Muscle of leg (tissue), 16 donors: ENCODE measurements at places on chromosomes 13 and 19.

DNA sequence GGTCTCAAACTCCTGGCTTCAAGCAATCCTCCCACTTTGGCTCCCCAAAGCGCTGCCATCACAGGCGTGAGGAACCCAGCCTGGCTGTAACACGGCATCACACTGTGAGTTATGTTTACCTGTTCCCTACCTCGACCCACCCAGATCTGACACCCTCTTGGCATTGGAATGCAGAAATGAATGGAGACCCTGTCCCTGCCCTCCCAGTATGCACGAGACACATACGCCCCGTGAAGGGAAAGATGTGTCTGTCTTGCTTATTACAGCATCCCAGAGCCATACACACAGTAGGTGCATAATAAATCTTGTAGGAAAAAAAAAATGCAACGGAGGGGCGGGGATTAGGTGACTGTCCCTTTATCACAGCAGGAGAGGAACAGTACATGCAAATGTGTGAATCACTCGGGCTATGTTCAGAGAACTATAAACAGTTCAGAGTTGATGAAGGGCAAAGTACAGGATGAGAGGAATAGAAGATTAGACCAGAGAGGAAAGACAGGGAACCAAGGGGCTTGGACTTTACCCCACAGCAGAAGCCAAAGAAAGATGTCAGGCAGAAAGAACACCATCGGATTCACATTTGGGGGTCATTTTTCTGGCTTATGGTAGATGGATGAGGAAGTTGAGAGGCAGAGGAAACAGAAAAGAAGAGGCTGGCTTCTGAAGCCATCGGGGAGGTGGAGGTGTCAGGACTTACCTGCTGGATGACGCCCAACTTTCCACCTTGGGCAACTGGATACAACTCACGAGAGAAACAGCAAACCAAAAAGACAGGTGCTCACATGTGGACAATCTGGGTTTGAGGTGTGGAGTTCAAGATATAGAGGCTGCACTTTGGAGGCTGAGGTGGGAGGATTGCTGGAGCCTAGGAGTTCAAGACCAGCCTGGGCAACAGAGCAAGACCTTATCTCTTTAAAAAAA, 94.3 kb downstream of the INSR start:
- peaks cover 17% of the 10 kb centered on the region for H3K4me1 ChIP-seq
- H3K4me3 ChIP-seq: no peak overlapping the region
- no peak overlapping the region for H3K27ac ChIP-seq
- no peak for DNase-seq

DNA sequence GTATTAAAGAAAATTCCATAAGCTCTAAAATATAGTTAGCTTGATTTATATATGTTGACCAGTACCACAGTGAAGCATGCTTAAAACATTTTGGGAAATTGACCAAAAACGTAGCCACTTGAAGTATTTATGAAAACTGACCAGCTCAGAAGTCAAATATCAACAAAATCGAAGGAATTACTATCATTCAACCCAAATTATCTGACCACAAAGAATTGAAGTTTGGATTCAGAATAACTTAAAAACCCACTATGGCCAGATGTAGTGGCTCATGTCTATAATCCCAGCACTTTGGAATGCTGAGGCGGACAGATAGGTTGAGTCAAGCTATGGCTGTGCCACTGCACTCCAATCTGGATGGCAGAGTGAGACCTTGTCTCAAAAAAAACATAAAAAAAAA, 31.9 kb downstream of the GPALPP1 start:
- no peak overlapping the region for H3K4me3 ChIP-seq
- H3K27me3 ChIP-seq: no peaks in the 10 kb centered on the region
- H3K27ac ChIP-seq: no peak overlapping the region
- H3K36me3 ChIP-seq: peaks cover 19% of the 10 kb centered on the region
- no peak for DNase-seq

- peak; percentile 36 for DNase-seq
- no peak overlapping the region for H3K4me3 ChIP-seq
- H3K4me1 ChIP-seq: no peaks in the 10 kb centered on the region
- no peaks in the 10 kb centered on the region for H3K36me3 ChIP-seq
These were observed 12.0 kb upstream of the KCNC3 start for GRCh38 chr19:50341091-50341564.

DNA sequence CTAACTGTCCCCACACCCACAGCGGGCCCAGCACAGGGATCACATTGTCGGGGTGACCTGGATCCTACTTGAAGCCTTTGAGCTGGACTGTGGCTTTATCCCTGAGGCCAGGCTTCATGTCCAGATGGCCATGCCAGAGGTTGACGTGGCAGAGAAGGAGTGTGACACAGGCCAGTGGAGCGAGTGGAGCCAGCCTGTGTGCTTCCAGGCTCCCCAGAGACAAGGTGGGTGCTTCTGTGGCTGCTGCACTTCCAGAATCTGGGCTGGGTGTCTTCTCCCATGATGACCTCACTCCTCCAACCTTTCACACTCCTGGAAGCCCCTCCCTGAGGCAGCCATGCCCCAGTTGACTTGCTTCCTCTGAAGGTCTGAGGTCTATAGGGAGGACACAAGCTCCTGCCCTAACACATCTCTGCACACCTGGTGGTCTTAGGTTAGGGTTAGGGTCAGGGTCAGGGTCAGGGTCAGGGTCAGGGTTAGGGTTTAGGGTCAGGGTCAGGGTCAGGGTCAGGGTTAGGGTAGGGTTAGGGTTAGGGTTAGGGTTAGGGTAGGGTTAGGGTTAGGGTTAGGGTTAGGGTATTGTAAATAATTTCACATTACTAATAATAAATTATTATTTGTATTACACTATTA, 13.1 kb upstream of the MZF1 start:
- H3K27ac ChIP-seq: no peak overlapping the region
- no peaks in the 10 kb centered on the region for H3K27me3 ChIP-seq
- peaks cover 28% of the 10 kb centered on the region for H3K36me3 ChIP-seq
- peaks cover 2% of the 10 kb centered on the region for H3K4me1 ChIP-seq
- no peak overlapping the region for H3K4me3 ChIP-seq
- no peak for DNase-seq

- no peaks in the 10 kb centered on the region for H3K27me3 ChIP-seq
- no peak overlapping the region for H3K4me3 ChIP-seq
- DNase-seq: no peak
- H3K27ac ChIP-seq: no peak overlapping the region
- no peaks in the 10 kb centered on the region for H3K36me3 ChIP-seq
- H3K4me1 ChIP-seq: no peaks in the 10 kb centered on the region
These were observed 208.8 kb downstream of the COG6 start for GRCh38 chr13:39864221-39864620.

DNA sequence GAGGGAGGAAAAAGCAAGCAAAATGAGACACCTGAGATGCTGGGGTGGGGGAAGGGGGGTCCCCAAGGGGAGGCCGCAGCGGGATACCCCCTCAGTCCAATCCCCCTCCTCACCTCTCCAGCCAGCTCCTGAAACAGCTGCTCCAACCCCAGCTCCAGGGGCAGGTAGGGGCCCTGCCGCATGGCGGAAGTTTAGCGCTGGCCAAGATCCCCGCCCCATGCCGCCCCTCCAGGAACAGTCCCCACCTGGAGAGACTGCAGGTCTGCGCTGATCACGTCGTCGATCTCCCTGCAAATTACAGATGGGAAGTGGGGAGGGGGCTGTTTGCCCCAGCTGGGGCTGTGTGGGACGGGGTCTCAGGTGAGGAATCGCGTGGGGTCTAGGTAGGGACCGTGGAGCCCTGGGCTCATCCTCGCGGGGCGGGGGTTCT, 9.0 kb downstream of the CAPN12 start:
- H3K36me3 ChIP-seq: peaks cover 18% of the 10 kb centered on the region
- H3K4me1 ChIP-seq: peaks cover 33% of the 10 kb centered on the region
- H3K27me3 ChIP-seq: peaks cover 8% of the 10 kb centered on the region
- H3K4me3 ChIP-seq: peak overlapping the region; percentile 13
